ENCODE measurements at places on chromosomes 5 and 9.

DNA sequence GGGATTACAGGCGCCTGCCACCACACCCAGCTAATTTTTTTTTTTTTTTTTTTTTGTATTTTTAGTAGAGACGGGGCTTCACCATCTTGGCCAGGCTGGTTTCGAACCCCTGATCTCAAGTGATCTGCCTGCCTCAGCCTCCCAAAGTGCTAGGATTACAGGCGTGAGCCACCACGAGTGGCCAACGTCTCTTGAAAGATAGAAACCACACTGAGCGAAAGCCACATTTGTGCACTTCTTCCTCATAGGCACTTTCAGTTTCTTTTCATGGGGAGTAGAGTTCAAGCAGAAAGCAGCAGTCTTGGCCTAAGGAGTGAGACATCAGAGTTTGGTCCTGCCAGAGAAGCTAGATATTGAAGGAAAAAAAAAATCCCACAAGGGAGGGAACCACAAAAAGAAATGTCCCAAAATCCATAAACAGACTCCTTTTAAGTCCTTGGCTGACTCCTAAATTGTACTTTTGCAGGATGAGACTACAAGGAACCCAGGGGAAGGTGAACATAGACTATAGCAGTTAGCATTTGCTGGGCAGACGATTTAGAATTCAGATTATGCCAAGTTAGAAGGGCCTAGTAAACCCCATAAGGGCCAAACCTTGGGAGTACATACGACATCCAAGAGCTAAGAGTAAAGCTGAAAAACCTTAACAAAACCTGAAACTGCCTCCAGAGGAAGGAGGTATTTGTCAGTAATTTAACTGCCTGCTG lies 43.9 kb upstream of the GLIPR2 start:
- no peak for DNase-seq

DNA sequence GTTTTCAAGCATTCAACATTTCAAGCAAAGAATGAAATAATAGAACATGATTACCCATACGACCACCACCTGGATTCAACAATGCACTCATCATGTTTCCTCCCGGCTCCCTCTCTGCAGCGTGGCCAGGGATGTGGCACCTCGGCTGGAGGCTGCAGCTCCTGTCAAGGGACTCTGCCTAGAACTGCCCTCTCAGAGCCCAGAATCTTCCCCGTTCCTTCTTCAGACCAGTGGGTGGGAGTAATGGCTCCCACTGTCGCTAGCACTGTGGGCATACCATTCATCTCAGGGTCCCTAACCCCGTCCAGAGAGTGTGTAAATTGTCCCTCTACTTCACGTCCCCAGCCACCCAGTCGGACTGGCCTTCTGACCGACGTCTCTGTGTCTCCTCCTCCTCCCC lies 118.6 kb upstream of the COL5A1 start:
- DNase-seq = no peak

GRCh38 chr9:6973762-6974161 lies 216.0 kb downstream of the KDM4C start:
- no peak for DNase-seq

- DNase-seq = no peak
Observed at GRCh38 chr9:27183701-27184100, 74.7 kb downstream of the TEK start.

DNA sequence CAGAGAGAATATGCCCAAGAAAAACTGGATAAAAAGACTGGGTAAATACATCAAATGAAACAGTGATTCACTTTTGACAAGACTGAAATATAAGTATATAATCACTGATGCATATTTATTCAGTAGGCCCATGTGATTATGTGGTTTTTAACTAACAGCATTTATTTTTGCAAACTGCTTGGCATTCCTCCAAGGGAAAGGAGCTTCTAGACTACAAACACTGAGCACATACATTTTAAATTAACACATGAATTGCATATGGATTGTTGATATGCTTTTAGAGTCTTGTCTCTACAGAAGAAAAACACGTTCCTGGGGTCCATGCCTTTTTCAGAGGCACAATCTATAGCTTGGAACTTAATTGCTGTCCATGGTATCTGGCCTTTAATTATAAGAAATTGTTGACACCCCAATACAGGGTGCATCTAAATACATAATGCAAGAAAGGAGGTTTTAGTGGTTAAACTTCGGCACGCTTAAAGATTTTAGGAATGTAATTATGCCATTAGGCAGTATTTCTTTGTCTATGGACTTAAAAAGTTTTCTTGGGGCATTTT lies 6.9 kb upstream of the MEIKIN start:
- DNase-seq = no peak

DNA sequence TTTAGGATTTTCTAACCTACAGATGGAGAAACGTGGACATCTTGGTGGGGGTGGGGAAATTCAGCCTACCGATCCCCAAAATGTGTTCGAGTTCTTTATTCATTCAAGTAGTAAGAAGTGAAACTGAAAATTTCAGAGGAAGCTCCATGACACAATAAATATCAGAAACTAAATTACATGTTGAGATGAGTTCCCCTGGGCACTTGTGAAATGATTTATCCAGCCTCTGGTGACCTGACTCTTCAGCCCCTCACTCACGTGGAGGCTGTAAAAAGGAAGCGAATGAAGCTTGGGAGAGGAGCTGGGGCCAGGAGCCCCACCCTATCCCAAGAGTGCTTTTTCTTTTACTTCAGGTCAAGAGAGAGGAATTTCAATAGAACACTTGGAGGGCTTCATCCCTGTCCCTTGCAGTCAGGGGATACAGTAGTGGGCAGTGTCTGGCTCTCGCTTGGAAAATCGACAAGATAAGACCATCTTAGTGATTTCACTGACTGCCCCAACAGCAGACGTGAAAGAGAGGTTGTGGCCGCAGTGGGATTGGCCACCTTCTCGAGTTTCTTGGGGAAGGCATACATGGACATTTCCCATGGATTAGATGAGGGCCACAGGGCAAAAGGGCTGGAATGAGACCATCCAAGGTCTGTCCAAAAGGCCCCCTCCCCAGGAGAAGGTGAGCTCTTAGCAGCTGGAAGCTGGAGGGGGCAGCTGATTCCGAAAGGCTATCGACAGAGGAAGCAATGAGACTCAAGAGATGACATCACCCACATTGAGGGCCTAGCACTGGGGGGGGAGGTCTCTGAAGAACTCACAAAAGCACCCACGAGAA lies 76.8 kb upstream of the SH3PXD2B start:
- DNase-seq = no peak

- peak; percentile 86 for DNase-seq
Observed at GRCh38 chr5:43389679-43390329, 22.4 kb downstream of the CCL28 start.

- DNase-seq = no peak
Observed at GRCh38 chr5:76522103-76522935, 100.9 kb downstream of the F2RL2 start.

DNA sequence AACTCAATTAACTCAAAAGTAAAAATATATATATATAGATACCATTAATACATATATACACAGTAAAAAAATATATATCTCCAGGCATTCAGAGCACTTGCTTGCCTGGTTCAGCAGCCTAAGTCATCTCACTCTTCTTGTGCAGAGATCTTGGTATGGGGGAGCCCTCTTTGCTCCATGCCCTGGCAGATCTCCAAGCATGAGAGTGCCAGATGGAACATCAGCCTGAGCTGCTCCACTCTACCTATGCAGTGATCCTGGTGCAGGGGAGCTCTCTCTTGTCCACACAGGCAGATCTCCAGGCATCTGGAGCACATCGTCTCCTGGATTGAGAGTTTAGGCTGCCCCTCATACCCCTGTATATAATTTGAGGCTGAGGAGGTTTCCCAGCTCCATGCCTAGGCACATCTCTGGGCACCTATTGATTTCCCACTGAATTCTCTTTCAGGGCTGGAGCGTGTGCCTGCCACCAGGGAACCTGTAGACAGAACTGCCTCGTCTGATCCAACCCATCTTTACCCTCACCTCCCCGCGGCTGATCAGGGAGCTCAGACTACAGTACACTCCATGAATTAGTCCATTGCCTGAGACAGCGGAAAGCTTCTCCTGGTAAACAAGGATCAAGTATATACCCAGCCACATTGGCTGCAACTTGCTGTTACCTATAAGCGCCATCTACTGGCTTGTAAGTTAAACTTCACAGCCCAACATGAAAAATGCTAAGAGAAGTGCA lies 342.4 kb upstream of the GRIA1 start:
- DNase-seq = no peak

DNA sequence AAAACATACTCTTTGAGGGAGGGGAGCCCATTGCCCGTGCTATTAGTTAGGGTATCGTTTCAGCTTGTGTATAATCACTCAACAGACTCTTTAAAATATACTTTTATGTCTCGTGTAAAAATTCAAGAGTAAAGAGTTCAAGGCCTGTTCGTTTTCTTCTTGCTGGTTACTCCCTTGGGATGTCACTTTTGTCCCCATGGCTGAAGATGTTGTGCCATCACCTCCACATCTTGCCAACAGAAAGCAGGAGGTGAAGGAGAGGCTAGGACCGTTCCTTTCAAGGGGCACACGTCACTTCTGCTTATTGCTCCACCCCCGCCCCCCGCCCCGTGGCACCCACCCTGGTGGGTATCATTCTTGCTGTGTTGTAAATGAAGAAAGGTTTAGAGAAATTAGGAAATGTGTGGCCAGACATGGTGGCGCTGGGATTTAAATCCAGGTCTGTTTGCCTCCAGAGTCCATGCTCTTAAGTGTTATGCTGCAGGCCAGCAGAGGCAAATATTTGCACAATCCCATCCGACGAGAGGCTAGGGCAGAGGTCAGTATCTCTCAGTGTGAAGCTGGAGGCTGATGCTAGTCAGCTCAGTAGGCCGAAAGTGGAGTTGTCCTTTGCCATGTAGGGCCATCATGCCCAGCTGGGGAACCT lies 3.0 kb downstream of the MLANA start:
- no peak for DNase-seq

GRCh38 chr5:30765227-30765626 lies 428.3 kb upstream of the CDH6 start:
- peak; percentile 41 for DNase-seq

DNA sequence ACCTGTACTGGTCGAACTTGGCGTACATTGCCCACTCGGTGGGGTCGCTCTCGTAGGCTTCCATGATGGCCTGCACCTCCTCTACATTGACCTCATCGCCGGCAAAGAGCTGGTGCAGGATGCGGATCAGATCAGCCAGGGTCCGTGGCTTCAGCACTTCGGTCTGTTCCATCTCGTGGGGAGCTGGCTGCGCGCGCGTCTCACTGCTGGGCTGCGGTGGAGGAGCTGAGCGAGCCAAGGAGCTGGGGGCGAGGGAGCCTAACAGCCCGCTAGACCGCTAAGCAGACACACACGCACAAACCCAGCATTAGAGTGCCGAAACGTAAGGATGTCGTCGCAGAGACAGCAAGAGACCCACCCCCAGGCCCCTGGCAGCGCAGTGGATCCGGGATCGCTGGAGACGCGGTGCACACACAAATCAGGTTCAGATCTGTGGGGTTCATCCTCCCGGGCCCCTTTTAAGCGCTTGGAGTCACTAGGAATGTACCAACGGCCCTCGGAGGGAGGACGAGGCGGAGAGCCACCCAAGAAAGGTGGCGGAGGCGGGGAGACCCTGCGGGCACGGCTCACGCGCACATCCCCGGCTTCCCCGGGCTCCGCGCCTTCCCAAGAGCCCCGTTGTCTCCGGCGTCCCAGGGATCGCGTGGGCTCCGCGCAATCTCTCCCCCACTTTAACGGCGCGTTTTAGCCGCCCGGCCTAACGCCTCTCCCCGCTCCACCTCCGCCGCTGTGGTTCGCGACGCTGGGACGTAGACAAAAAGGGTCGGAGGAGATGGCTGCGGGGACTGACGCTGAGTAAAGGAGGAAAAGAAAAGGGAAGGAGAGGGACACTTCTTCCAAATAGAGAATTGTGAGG lies at the start of gene CDO1:
Gene CDO1 (minus strand): TSS at position 434 of the 856 bp plus-strand sequence. CDS start 262 bp downstream, at position 172.
- DNase-seq = peak; percentile 61

- no peak for DNase-seq
Observed at GRCh38 chr9:38687389-38687842, 32.5 kb downstream of the FAM240B start.

- no peak for DNase-seq
Observed at GRCh38 chr5:60492958-60493357, 207.0 kb downstream of the DEPDC1B start.

GRCh38 chr9:126955811-126956210 lies 41.2 kb downstream of the RALGPS1 start:
- no peak for DNase-seq

- no peak for DNase-seq
Observed at GRCh38 chr5:143662020-143662419, 149.9 kb upstream of the HMHB1 start.

- no peak for DNase-seq
Observed at GRCh38 chr5:3139499-3139931, 388.0 kb upstream of the IRX2 start.

DNA sequence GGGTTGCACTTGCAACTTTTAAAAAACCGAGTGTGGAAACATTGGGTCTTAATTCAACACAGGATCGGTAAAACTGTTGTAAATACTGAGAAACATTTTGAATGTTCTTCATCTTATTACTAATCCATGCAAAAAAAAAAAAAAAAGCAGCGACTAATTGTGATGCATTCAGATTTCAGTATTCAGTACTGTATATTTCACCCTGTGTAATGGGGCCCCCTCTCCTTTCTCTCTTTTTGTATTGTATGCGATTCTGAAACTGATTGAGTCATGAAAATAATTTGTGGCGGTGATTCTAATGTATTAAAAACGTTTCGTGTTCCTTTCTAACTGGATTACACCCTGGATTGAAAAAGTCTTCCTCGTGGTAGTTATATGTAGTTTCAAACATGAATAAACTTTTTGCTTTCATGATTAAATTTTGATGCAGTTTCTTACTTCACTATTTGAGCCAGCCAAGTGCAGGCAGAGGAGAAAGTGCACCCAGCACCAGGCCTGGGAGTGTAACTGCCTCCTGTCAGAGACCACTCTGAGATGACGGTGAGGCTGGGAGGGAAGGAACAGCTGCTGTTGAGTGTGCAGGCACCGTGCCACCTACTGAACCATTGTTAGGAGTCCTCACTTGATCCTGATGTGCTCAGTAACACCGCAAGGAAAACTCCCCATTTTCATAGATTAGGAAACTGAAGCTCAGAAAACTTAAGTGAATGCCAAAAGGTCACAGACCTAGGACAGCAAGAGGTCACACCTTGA lies 220.0 kb downstream of the PBX3 start:
- no peak for DNase-seq

DNA sequence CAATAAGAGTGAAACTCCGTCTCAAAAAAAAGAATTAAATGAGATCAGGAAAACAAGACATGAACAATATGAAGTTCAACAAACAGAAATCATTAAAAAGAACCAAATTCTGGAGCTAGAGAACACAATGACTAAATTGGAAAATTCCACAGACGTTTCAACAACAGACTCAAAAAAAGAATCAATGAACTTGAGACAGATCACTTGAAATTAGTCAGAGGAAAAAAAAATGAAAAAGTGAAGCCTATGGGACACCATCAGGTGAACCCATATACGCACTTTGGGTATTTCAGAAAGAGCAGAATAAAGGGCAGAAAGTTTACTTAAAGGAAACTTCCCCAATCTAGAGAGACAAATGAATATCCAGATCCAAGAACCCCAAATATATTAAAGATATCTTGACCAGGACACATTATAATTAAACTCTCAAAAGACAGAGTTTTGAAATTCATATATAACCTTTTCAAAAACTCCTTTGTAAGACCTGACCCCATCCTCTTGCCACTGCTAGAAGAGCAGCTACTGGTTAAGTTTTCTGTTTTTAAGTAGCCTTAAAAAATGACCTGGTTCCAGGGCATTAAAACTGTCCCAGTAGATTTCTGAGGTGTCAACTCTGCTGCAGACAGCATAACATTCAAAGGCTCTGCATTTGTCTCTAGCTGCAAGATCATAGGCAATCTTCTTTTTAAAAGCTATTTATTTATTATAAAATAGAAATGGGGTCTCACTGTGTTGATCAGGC lies 7.7 kb upstream of the MATR3 start:
- DNase-seq = no peak

GRCh38 chr9:69317081-69317480 lies 7.9 kb upstream of the ENTREP1 start:
- DNase-seq = no peak

Measured in AG08396 (cell line).